ENCODE measurements at places on chromosomes 3 and 15.

DNA sequence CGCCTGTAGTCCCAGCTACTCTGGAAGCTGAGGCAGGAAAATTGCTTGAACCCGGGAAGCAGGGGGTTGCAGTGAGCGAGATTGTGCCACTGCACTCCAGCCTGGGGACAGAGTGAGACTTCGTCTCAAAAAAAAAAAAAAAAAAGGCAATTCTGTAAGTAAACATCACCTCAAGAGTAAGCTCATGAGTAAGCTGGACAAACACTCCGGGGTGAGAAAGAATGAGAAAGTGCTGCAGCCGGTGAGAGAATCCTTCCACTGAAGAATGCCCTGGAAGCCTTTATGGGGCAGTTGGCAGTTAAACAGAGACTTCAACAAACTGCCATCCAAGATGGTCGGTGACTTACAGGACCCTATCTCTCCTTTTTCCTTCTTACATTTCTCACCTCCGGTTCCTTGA, 47.5 kb downstream of the FEZF2 start:
- DNase-seq, result no peak

DNA sequence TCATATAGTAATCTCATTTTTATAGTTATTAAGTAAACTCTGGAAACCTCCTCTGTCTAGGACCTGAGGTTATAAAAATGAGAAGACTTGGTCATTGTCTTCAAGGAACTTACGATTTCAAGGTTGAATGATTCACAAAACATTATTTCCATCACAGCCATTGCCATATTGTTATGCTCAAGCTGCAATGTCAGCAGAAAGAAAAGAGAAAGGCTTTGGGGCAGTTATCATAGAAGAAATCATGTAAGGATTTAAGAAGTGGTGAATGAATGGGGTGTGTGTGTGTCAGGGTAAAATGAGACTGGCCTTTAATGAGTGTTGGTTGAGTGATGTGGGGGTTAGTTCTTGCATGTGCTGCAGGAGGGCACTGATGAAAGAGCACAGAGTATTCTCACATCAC, 346.8 kb downstream of the SQOR start:
- DNase-seq, result no peak

DNA sequence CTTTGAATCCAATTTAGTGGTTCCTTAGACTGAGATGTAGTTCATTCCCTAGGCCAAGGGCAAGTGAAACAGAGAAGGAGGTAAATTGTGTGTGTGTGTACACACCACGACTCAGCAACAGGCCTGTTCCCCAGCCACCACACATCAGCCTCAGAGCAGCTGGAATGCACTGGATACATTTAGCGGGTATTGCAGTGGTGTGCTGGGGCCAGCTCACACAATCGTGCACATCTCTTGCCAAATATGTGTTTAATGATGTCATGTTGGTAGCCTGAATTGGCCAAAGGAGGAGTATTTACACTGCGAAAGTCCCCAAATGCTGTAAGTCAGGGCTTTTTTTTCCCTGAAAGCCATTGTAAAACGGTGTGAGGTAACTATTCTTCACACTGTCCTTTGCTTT, 82.3 kb downstream of the RBPMS2 start:
- DNase-seq, result no peak

DNA sequence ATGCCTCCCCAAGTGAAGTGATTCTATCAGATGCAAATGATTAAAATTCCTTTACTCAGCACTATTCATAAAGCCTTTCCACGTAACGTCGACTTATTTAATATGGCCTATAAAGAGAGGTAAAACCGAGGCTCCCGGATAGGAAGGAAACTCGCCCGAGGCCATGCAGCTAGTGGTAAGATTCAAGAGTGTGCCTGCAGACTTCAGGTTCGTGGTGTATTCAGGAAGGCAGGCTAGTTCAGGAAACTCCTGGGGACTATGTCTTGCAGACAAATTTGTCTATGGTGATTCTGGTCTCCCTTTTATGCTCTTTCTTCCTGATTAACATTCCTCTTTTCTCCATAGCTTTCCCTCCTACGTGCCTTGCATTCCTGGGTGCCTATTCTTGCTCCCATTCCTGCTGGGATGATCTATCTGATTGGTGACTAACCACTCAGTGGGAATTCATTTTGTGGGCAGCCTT, 150.7 kb downstream of the SST start:
- DNase-seq, result no peak

GRCh38 chr3:38334142-38335055, 12.2 kb upstream of the XYLB start:
- no peak for DNase-seq

- no peak for DNase-seq
Measured at GRCh38 chr3:94081884-94082283, 19.0 kb downstream of the NSUN3 start.

GRCh38 chr3:96449803-96450202, 364.6 kb upstream of the EPHA6 start:
- DNase-seq, result peak; percentile 38

GRCh38 chr3:190514413-190515153, 698 bp downstream of the IL1RAP start:
- no peak for DNase-seq

- peak; percentile 22 for DNase-seq
Measured at GRCh38 chr15:62742409-62743171, 300.0 kb upstream of the TPM1 start.

GRCh38 chr3:89419647-89420241, 312.3 kb downstream of the EPHA3 start:
- no peak for DNase-seq

GRCh38 chr3:188233320-188233719, 79.4 kb downstream of the LPP start:
- no peak for DNase-seq

Measured in NCI-H1417 treated with DMSO at 0.1 percent for 48 hours (cell line).